ENCODE measurements at places on chromosomes 12 and 14. TPM values are rescaled to one million over a fixed set of nuclear protein-coding genes. Genes with fewer than 3 reads are reported as not detected.

DNA sequence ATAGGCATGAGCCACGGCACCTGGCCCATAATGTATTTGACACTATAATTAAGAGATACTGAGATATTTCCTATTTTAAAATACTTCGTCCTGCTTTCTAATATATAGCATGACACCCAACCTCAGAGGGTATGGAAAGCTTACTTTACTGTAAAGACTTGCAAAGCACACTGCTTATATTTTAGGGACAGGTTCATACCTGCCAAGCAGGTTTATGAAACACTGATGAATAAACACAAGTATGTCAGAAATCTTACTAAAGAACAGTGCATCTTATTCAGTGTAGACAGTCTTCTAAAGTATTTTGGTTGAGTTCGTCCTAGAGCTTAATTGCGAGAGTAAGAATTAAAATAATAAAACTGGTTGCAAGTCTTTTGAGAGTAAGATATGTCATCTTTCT, 65.4 kb downstream of the PPFIBP1 start:
- peak; percentile 81 for DNase-seq

GRCh38 chr14:76780875-76781647, 19.8 kb downstream of the VASH1 start:
- DNase-seq = no peak

GRCh38 chr12:11731042-11731357, 81.5 kb downstream of the ETV6 start:
- no peak for DNase-seq

- DNase-seq = peak; percentile 84
Observed at GRCh38 chr12:79451978-79452377, 238.8 kb downstream of the PAWR start.

The SLC6A13 gene
- 0.49 TPM for total RNA-seq

The NID2 gene
- total RNA-seq = 17.2 TPM

The MYO1A gene
- total RNA-seq = not detected

The GSG1 gene
- total RNA-seq = not detected

The KRT80 gene
- total RNA-seq = 2.7 TPM
